ENCODE measurements at places on chromosomes 6 and 20.

DNA sequence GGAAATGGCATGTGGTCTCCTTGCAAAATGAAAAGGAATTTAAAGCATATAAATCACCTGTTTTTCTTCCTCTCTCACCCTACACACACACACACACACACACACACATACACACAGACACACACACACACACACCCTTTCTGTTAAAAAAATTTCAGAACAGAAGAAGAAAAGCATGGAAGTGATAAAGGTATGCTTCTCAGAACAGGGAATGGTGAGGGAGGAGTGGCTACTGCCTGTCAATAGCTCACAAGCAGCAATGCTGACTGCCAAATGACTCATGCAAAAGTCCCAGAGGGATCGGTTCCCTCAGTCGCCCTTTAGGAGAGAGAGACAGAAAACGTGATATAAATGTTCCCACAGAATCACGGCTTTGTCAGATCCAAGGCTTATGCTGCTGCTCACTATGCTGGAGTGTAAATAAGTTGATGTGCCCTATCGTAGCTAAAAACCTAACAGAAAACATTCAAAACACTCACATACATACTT is 102.6 kb downstream of the IBTK start:
- no peak for DNase-seq

- no peak for DNase-seq
These were observed 6.6 kb upstream of the PHIP start for GRCh38 chr6:79084693-79085092.

DNA sequence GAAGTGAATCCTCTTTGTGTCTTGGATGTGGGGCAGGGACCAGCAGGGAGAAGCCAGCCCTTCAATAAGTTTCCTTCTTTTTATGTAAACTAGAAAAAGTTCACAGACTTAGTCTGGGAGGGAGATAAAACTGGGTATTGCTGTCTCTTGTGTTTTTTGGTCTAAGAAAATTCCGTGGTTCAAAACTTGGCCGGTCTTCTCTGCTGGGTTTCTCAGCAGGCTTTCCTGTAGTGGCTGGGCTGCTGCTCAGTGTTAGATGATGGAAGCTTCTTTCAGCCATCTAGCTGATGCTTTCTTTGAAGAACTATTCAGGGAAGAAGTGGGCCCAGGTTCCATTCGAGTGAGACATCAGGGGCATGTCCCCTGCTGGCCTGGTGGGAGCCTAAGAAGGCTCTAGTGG is 70.7 kb upstream of the SCP2D1 start:
- no peak for DNase-seq

DNA sequence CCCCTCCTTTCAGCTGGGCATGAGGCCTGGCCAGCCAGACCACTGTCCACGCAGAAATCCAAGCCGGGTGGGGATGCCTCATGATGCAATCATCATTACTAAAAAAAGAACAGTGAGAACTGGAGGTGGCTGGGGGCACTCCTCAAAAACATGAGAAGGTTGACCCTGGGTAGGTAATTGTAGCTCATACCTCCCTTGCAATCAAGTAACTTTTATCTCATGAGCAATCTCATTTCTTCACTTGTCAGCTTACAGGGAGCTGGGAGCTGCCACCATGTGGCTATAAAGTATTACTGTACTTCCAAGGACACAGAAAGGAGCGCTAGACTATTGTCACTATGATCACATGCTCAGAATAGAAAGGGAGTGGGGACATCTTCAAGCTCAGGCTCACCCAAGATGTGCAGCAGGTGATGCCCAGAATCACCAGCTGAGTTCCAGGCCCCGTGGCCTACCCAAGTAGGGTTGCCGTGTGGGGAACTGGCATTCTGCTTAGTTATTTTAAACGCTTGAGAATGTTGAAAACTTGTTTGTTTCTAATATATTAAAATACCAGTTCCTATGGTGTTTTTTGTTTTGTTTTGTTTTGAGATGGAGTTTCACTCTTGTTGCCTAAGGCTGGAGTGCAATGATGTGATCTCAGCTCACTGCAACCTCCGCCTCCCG is 3.0 kb upstream of the CDH26 start:
- DNase-seq, result no peak

DNA sequence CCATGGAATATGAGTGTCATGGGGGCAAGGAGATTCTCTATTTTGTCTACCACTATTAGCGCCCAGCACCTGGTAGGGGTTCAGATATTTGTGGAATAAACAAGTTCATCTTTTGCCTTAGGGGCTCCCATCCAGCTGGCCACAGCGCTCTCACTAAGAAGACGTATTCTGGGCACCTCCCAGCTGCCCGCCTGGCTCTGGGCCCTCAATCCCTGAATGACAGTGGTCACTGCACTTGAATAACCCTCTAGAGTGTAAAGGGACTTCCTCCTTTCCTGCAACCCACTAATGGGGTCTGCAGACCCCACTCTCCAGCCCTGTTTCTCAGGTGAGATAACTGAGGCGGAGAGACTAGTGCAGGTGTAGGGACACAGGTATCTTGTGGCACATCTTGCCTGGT is 36.2 kb downstream of the SNX5 start:
- DNase-seq, result no peak
